NCI-H1048 (cell line): ENCODE measurements at places on chromosomes 16 and 17.

- DNase-seq = no peak
Observed at GRCh38 chr17:2172999-2173398, 118.1 kb downstream of the HIC1 start.

GRCh38 chr17:76953946-76954345, 85.7 kb downstream of the MGAT5B start:
- DNase-seq = no peak

DNA sequence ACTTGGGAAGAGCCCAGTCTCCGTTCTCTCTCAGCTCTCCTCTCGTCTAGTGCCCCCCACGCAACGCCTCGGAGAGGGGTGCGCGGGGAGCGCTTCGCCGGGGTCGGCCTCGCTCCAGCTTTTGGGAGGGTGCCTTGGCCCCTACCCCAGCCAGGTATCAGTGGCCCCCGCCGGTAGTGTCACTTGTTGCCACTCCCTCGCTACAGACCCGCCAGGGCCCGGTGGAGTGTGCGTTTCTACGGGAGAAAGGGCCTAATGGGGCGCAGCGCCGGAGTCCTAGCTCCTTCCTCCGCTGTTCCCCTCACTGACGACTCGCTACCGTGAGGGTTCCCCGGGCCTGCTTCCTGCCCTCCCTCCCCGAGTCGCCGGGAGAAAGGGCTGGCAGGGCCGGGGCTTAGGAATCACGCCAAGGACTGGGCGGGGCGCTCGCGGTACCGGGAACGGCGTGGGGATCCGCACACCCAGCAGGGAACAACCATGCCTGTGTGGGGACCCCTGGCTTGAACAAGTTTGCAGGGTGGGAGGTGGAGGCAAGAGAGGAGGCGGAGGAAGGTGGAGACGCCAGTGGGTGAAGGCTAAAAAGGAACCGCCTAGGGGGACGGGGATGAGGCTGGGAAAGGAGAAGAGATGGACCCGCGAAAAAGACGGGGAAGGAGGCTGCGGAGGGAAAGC, 997 bp upstream of the CDH11 start:
- no peak for DNase-seq

DNA sequence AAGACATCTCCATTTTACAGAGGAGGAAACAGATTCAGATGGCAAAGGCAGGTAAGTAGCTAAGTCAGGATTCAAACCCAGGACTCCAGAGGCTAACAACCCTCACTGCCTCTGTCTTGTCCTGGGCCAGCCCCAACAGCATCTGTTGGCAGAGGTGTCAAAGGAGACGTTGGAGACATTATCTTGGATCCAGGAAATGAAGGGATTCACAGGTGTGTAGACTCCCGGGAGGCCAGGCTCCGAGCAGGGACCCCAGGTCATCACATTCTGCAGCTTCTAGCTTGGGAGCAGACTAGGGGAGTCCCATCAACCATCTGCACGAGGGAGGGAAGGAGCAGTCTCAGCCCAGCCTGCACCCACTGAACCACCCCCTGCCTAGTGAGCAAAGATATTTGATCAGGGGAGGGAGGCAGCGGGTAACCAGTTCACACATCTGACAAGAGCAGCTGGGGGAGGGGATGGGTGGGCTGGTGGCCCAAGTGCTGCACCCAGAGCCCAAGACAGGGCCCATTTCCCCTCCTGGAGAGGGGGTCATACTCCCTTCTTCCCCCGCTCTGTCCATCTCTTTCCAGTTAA, 1.0 kb upstream of the B9D1 start:
- DNase-seq = no peak

DNA sequence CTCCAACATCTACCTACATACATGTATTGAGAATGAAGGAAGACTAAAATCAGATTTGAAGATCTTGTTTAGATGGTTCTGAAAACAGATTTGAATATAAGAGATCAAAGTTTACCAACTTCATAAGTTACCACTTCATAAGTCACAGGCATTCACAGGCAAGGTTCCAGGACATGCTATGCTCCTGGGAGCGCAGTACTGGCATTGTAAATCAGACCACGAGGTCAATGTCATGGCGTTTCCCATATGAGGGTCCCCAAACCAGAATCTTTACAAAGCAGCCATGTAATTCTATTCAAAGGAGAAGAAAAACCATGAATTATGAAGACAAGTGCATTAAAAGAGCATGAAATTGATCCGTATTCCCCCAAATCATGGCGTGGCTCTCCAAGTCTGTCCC, 3.0 kb downstream of the CDH11 start:
- DNase-seq = no peak

- DNase-seq = no peak
Observed at GRCh38 chr16:89120921-89121351, 27.3 kb downstream of the ACSF3 start.

DNA sequence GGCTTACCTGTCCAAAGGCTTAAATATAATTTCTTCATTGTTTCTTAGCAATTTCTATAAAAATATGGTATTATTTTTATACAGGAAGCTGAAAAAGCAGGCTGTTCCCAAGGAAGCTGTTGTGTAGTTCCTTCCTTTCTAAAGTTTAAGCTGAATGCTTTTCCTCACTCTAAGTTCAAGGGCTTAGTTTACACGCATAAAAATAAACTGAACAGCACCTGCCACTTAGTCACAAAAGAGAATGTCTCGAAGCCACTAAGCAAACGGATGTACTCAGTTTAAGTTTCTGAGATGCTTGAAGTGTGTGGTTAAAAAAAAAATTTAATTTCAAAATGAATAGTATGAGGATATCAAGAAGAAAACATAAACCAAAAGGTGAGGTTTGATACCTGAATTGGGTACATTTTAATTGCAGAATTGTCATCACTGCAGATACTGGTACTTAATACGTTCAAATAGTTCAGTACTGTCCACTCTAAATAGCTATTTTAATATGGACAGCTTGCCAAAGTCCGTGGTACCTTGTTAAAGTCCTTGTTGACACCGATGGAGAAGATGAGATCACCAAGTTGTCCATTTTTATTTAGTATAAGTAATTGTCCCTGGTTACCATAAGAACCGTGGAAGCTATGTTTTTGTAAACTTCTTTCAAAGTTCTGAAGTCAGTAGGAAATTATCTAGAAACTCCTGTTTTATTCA, 38.1 kb downstream of the MRTFB start:
- DNase-seq = no peak

GRCh38 chr16:19113577-19114358, at the start of gene ITPRIPL2:
Gene ITPRIPL2 (plus strand): TSS chr16:19113964. CDS start chr16:19114462, 498 bp downstream.
- no peak for DNase-seq

- DNase-seq = no peak
Observed at GRCh38 chr16:84975066-84975465, 36.3 kb downstream of the ZDHHC7 start.

DNA sequence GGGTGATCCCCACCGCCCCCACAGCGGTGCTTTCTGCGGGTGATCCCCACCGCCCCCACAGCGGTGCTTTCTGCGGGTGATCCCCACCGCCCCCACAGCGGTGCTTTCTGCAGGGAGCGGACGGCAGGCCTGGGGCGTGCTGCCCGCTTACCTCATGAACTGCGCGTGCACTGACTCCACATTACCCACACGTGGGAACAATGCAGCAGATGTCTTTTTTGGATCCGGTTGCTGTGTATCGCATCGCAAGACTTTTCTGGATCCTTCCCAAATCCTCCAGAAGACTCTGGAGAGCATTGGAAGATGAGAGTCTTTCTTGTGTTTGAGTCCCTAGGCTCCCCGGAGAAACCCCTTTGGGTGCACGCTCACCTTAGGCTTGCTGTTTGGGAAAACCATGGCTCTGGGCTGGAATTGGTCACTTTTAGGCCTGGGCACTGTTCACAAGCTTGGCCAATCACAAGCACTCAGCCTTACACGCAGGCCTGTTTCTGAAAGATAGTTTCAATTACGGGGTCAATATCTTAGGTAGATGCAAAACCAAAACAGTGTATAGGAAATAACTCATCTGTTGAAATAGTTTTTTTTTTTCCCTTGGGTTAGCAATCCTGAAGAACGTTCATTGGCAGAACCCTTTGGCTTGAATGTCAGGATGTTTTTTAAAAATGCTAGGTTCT, 201.8 kb downstream of the RPTOR start:
- DNase-seq = no peak

- no peak for DNase-seq
Observed at GRCh38 chr16:48632137-48632774, 22.3 kb upstream of the N4BP1 start.

GRCh38 chr17:55709984-55710383, 12.7 kb downstream of the TMEM100 start:
- no peak for DNase-seq

GRCh38 chr17:828761-829160, 46.6 kb downstream of the MRM3 start:
- DNase-seq = no peak

- no peak for DNase-seq
Observed at GRCh38 chr17:20982589-20983358, 60.0 kb downstream of the USP22 start.

DNA sequence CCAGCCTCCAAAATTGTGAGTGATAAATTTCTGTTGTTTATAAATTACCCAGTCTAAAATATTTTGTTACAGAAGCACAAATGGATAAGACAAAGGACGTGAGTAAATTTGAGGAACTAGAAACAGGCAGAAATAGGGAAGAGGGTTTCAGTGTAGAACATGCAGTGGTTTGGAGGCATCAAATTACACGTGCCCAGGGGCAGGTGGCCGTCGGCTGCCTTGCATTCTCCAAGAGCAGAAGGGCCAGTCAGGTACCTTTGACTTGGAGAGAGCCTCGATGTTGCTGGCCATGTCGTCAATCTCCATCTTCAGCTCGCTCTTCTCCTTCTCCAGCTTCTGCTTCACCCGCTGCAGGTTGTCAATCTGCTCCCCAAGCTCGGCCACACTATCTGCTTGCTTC, 54.3 kb downstream of the MYH13 start:
- DNase-seq = no peak

DNA sequence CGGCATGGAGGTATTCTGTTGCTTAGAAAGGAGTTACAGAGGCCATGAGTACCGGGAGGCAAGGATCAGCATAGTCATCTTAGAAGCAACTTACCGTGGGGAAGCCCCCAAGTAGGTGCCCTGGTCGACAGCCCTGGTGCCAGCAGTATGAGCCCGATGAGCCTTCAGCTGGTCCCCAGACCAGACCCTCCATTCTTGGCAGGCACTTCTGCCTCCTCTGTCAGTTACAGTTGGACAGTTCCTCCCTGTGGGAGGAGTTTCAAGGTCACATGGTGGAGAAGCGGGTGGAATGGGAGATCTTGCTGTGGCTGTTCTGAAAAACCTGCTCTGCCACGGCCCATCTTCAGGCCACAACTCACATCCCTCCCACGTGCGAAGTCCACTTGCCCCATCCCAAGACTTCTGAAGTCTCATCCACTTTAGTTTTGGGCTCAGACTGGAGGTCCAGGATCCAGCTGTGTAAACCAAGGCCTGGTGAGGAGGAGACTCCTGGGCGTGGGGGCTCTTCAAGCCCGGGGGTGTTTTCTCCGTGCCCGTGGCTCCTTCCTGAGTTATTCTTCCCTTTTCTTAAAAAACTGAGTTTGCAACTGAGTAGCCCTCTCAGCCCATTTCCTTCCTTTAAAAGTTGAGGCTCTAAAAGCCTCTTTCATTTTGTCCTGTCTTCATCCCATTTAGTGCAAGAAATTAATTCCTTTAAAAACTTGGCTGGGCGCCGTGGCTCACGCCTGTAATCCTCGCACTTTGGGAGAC, 133.5 kb downstream of the SEC14L1 start:
- DNase-seq = no peak

- DNase-seq = no peak
Observed at GRCh38 chr16:26752166-26752565, 314.6 kb upstream of the C16orf82 start.

GRCh38 chr17:72185564-72185963, 64.7 kb downstream of the SOX9 start:
- DNase-seq = no peak

- DNase-seq = no peak
Observed at GRCh38 chr16:12390074-12390605, 413.5 kb downstream of the CPPED1 start.

- DNase-seq = no peak
Observed at GRCh38 chr17:30238387-30239088, 3.0 kb upstream of the SLC6A4 start.

GRCh38 chr16:29736764-29737163, 9.0 kb downstream of the C16orf54 start:
- DNase-seq = no peak

DNA sequence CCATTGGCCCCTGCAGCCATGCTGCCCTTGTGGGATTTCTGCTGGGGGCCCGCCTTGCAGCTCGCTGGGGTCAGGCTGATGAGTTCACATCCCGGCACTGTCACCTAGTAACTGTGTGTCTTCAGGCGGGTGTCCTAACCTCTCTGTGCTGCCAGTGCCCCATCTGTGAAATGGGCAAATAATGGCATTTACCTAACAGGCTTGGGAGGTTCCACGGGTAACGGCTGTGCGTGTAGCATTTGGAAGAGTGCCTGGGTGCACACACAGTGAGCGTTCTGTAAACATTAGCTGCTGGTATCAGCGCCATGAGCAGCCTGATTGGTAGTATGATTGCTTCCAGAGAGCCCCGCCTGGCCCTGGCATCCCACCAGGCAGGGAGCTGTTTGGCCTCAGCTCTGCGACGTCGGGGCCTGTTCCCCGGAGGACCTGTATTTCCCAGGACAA, 167.3 kb upstream of the GSE1 start:
- DNase-seq = no peak

GRCh38 chr16:27867122-27868110, 196.1 kb downstream of the GSG1L start:
- DNase-seq = peak; percentile 30

GRCh38 chr17:68314916-68315535, 23.7 kb downstream of the ARSG start:
- DNase-seq = no peak

- DNase-seq = no peak
Observed at GRCh38 chr16:12480286-12480685, 323.4 kb downstream of the CPPED1 start.

- no peak for DNase-seq
Observed at GRCh38 chr16:55508271-55508921, 476 bp upstream of the LPCAT2 start.

DNA sequence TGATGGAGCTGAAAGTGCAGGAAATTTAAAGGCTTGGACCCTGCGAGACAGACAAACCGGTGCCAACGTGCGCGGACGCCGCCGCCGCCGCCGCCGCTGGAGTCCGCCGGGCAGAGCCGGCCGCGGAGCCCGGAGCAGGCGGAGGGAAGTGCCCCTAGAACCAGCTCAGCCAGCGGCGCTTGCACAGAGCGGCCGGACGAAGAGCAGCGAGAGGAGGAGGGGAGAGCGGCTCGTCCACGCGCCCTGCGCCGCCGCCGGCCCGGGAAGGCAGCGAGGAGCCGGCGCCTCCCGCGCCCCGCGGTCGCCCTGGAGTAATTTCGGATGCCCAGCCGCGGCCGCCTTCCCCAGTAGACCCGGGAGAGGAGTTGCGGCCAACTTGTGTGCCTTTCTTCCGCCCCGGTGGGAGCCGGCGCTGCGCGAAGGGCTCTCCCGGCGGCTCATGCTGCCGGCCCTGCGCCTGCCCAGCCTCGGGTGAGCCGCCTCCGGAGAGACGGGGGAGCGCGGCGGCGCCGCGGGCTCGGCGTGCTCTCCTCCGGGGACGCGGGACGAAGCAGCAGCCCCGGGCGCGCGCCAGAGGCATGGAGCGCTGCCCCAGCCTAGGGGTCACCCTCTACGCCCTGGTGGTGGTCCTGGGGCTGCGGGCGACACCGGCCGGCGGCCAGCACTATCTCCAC, at the start of gene NOG:
Gene NOG, plus strand, starts transcription at position 54 of the 674 bp plus-strand sequence. Its CDS starts 525 bp downstream, at position 579.
- no peak for DNase-seq

- no peak for DNase-seq
Observed at GRCh38 chr17:27351759-27352158, 57.8 kb downstream of the WSB1 start.
